ENCODE measurements at places on chromosomes 7 and 10. TPM values are rescaled to one million over a fixed set of nuclear protein-coding genes. Genes with fewer than 3 reads are reported as not detected.

GRCh38 chr10:110966146-110966545 is 46.7 kb downstream of the SHOC2 start:
- no peak overlapping the region for H3K4me3 ChIP-seq
- H3K36me3 ChIP-seq: peaks cover 6% of the 10 kb centered on the region
- no peak overlapping the region for H3K27ac ChIP-seq
- no peak for DNase-seq
- no peaks in the 10 kb centered on the region for H3K27me3 ChIP-seq
- peaks cover 48% of the 10 kb centered on the region for H3K4me1 ChIP-seq

PTTG1IP2 gene
- total RNA-seq: not detected

- H3K4me3 ChIP-seq: peak overlapping the region; percentile 89
- H3K36me3 ChIP-seq: peaks cover under 1% of the 10 kb centered on the region
- no peak for DNase-seq
These were observed 427 bp downstream of the PYROXD2 start for GRCh38 chr10:98414578-98414931.

MYH16 gene
- 0.19 TPM for total RNA-seq

SKIDA1 gene
- 0.81 TPM for total RNA-seq

DNA sequence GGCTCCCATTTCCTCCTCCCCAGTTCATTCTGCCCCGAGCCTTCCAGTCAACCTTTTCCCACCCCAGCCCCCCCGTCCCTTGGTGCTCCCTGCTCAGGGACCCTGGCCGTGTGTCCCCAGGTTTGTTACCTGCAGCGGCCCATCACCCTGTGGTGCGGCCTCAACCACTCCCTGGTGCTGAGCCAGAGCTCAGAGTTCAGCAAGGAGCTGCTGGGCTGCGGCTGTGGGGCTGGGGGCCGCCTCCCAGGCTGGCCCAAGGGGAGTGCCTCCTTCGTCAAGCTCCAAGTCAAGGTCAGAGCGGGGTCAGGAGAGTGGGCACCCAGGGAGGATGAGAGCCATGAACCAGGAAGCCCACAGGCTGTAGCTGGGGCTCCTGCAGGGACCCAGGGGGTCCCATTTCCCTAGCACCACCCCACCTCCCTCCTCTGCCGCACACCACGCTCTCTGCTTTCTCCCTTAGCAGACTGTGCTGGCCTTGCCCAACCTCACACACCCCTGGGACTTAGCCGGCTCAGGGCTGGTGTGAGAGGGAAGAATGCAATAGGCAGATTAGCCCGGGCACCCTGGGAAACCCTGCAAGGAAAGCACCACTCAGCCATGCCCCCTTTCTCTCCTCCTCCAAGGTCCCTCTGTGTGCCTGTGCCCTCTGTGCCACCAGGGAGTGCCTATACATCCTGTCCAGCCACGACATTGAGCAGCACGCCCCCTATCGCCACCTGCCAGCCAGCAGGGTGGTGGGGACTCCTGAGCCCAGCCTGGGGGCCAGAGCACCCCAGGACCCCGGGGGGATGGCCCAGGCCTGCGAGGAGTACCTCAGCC is 2.0 kb upstream of the PCOLCE start:
- no peaks in the 10 kb centered on the region for H3K27me3 ChIP-seq
- DNase-seq: no peak
- H3K27ac ChIP-seq: no peak overlapping the region

UNC5B gene
- total RNA-seq: 5.2 TPM

DNA sequence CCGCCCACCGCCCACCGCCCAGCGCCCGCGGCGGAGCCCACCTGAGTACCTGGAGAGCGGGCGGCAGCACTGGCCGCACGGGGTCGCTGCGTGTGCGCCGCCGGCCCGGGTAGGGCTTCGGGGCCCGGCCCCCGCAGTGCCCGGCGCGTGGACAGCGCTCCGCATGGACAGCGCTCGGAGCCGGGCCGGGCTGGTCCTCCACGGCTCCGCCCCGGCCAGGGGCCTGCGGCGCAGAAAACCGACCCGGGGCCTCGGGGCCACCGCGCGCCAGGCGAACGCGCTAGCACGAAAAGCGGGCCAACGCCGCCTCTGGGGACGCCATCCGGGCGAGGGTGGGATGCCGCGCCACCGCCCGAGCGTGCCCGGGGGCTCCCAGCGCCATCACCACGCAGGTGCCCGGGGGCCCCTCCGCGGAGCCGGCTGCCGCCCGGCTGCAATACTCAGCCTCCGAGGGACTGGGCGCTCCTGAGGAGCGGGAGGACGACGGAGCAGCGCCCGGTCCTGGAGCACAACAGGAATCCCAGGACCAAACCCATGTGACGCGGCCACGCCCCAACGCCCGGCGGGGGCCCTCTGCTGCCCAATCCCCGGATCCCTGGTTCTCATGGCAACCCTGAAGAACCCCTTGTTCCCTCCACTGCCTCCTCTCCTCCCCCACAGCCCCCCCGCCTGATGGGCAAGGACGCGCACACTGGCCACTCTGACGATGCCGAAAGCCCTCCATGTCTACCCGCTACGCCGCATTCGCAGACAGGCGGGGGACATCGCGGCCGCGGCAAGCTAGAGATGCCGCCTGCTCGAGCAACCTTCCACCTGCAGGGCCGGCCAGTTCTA is at the start of gene GRB10:
GRB10 (minus strand) TSS at position 522 of the 834 bp plus-strand sequence. CDS start 50,574 bp downstream, outside the sequence.
- H3K4me1 ChIP-seq: 0 out of 2 replicates have a peak, but pooled peaks cover 10% of the 10 kb centered on the region
- H3K4me3 ChIP-seq: peak within 1 kb of the TSS; percentile 81
- H3K27me3 ChIP-seq: peaks cover 2% of the 10 kb centered on the region
- no peak within 1 kb of the TSS for H3K27ac ChIP-seq

- H3K36me3 ChIP-seq: no peaks in the 10 kb centered on the region
- H3K27ac ChIP-seq: no peak overlapping the region
- no peak overlapping the region for H3K4me3 ChIP-seq
- H3K4me1 ChIP-seq: peaks cover 32% of the 10 kb centered on the region
- peak; percentile 38 for DNase-seq
These were observed 28.6 kb upstream of the SLC16A12 start for GRCh38 chr10:89563861-89564478.
